Naive thymus-derived CD8-positive, alpha-beta T cell (primary cell): ENCODE measurements at places on chromosomes 16 and 17.

GRCh38 chr17:59711936-59712335 is 4.5 kb downstream of the VMP1 start:
- no peak for DNase-seq

GRCh38 chr16:49498666-49499413 is 125.2 kb downstream of the C16orf78 start:
- no peak for DNase-seq

- peak; percentile 57 for DNase-seq
Observed at GRCh38 chr17:49694847-49695697, 12.7 kb downstream of the SLC35B1 start.

- no peak for DNase-seq
Observed at GRCh38 chr16:30526137-30526822, at the start of gene ZNF768. TSS of gene ZNF768 (minus strand) at chr16:30526566. CDS start at chr16:30526413, 153 bp downstream.

GRCh38 chr17:57260325-57261083 is 4.2 kb downstream of the MSI2 start:
- no peak for DNase-seq

GRCh38 chr17:38425744-38426143 is 2.5 kb upstream of the ARHGAP23 start:
- DNase-seq, result no peak

DNA sequence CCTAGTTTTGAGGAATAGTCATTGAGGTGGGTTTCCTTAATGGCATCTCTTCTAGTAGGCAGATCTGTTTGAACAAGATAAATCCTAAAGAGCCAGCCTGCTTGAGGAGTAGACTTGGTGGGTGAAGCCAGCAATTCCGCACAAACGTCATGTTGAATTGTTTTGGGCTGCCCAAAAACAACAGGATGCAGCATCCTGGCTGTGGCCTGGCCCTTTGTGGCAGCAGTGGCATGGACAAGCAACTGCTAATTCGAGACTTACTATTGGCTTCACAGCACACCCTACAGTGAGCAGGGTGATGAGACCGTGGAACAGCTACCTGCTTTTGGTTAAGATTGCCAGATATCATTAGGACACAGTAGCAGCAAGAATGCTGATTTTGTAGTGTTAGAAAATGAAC is 9.3 kb upstream of the VPS4A start:
- DNase-seq, result no peak

DNA sequence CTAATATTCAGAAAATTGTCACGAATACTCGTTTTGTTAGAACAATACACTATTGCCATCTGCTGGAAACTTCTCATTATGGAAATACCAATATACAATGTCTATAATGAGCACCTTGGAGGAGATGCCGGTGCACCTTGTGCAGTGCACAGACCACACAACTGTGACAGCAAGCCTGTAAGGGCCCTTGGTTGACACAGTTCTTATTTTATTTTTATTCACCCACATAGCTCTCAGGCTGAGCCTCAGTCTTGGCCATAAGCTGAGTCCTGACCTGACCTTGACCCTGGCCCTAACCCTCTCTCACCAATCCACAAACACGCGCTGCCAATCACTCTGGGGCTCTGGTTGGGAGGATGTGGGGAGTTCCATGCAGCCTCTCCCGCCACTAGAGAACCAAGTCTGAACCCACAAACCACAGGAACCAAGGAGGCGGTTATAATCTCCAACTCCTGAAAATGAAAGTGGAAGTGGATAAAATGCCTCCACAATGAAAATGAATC is 7.6 kb downstream of the AIPL1 start:
- peak; percentile 59 for DNase-seq

DNA sequence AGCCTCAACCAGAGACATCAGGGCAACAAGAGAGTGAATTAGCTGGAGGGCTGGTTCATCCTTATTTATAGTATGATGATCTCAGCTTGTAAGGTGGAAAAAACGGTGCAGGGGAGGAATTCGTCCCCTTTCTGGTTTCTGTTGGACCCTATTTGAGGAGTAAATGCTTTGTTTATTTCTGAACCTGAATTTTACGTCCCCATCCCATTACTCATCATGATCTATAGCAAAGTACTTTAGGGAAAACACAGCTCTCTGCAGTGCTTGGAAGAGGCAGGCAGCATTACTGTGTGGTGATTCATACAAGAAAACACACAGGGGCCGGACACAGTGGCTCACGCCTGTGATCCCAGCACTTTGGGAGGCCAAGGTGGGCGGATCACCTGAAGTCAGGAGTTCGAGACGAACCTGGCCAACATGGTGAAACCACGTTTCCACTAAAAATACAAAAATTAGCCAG is 8.0 kb upstream of the VAT1L start:
- no peak for DNase-seq
